ENCODE measurements at places on chromosomes 12 and 14.

DNA sequence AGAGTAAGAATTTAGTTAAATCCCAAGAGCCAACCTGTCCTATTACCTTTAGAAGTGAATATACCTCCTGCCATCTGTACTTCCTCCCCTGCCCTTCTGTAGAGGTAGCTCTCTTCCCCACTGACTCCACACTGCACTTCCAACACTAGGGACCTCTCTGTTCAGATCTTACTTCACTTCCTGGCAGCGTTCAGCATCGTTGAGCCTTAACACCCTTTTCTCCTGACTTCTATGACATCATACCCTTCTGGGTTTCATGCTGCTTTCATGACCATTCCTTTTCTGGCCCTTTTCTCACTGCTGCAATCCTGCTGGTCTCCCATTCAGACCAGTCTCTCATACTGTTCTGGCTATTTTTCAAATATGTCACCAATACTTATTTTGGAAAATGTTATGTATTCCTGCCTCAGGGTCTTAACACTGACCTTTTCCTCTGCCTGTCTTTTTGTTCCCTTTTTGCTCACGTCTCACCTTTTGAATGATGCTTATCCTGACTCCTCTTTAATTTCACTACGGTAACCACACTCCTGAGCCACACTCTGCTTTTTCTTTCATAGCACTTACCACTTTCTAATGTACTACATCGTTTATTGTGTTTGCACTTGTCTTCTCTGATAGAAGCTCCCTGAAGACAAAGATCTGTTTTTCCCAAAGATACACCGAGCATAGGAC lies 67.6 kb downstream of the PLEKHA5 start:
- DNase-seq: peak; percentile 30

DNA sequence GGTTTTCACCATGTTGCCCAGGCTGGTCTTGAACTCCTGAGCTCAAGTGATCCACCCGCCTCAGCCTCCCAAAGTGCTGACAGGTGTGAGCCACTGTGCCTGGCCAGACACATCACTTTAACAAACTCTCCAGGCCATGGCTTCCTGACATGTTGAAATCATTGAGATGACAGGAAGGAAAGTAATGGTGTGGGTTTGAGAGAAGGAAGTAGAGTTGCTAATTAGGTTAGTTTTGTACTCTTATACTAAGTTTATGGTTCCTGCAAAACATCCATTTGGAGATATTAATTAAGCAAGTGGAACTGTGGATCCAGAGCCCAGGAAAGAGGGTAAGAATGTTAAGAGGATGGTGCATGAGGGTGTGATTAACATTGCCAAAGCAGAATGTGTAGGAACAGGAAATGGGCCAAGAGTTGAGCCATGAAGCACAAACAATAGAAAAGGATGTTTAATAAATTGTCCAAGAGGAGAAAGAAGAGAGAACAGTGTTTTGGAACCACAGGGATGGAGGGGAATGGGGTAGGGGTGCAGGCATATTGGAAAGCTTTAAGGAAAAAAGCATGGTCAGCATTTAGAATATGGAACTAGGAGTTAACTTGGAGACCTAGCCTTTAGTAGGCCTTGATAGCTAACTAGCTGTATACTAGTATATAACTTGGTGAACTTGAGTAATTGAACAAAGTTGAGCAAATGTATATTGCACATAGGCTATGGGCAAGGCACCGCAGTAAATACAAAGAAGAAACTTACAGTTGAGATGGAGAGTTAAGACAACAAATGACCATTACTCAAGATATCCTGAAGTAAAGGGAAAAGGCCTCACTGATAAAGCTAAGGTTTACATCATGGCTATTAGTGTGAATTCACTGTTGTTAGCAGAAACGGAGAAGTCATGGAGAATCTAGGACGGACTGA lies 91.3 kb upstream of the DNM1L start:
- no peak for DNase-seq

GRCh38 chr14:22998329-22999012 lies 11.5 kb downstream of the C14orf93 start:
- DNase-seq: no peak

DNA sequence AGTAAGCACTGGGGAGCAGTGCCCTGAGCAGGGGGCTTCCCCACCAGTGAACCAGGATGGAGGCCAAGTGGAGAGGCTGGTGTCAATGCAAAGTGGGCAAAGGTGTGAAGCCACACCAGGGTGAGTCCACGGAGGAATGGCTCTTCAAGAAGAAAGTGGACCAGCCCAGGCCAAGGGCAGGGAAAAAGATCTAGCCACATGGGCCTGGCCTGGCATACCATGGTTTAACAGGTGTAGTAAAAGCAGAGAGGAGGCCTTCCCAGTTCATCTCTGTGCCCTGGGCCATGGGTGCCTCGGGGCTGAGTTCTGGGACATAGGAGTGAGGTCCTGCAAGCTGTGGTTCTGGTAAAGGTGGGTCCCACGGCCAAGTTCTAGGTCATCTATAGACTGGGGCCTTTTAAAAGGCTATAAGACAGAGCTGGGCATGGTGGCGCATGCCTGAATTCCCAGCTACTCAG lies 153.4 kb downstream of the DPF3 start:
- no peak for DNase-seq

DNA sequence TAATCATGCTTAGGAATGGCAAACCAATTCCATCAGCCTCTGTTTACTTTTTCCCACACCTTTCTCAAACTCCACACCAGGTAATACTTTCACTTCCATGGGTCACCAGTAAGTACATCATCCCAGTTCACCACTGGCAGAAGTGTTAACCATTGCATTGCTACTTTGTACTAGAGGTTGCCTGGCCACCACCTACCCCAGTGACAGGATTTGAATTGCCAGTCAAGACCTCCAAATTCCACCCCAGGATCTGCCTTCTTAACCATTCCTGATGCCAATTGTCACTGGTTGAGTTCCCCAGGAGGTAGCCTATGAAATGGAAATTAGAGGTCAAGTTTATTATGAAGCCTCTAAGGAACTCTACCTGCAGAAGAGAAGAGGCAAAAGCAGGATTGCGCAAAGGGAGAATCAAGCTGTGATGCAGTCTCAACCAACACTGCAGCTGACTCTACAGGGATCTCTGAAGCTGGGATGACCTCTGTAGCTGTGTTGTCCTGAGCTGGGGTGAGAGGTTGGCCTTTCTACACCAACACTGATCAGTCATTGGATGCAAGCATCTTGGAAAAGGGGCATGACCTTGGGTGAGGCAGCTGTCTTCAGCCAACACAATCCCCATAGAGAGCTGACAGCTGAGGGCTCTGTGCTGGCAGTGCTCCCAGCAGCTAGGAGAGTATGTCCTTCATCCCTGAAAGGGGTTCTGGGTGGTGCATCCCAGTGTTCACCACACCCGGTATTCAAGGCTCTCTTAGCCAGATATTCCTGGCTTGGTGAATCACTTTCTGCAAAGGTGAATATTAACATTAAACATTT lies 37.0 kb upstream of the HMGA2 start:
- no peak for DNase-seq

DNA sequence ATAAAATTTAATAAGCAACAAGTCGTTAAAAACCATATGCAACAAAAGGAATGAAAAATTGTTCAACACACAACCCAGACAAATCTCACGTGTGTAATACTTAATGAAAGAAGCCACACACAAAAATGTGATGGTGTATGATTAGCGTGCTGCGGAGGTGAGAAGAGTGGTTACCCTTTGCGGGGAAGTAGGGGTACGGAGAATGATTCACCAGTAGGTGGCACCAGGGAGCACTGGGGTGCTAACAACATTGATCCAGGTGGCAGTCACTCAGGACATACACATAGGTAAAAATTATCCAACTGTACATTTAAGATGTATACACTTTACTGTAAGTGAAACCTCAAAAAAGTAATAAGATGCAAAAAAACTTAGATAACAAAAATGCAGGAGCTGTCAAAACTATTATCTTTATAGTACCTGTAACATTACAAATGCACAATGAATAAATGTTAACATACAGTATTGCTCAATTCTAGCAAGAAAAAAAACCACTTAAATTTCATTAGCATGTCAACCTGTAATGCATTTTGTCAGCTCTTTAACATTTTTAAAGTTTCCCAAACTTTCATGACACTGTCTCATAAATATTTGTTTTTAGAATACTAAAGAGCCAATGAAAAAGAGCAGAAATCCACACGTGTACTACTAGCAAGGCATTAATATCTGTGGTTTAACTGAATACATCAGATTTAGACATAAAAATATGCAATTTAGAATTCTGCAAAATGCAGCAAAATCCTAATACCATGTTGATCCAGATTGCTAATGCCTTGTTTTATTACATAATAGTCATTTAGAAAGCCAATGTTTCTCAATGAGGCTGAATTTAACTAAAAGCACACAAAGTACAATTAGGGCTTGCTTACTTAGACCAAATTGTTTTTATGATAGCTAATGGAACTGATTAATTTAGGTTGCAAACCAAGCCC lies 46.7 kb downstream of the TMCC3 start:
- peak; percentile 30 for DNase-seq
